ENCODE measurements at places on chromosomes 3 and 15.

- DNase-seq, result no peak
Measured at GRCh38 chr3:33681667-33682066, 36.4 kb downstream of the CLASP2 start.

DNA sequence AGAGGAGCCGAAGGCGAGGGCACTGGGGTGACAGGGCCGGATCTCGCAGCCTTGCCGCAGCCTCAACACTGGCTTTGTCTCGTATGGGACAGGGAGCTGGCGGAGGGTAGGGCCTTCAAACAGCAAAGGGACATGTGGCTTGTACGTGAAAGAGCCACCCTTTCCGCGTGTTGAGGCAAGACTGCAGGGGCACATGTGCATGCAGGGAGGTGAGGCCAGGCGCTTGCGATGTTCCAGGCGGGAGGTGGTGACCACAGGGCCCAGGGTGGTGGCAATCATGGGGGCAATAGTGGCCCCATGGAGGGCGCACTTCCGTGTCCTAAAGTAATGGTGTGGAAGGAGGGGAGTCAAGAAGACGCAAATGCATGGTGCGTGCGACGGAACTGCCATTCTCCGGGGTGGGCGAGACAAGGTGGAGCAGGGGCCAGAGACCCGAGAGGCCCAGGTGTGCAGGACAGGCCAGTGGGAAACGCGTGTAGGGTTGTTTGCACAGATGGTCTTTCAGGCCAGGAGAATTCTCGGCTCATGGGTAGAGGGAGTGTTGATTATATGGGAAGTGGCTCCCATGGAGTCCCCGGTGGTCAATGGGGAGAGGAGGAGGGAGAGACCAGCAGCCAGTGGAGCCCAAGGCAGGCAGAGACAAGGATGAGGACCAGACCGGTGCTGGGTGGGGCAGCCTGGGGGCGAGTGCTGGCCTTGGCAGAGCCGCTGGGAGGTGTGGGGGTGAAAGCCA lies 45.8 kb upstream of the PCSK6 start:
- DNase-seq, result no peak

DNA sequence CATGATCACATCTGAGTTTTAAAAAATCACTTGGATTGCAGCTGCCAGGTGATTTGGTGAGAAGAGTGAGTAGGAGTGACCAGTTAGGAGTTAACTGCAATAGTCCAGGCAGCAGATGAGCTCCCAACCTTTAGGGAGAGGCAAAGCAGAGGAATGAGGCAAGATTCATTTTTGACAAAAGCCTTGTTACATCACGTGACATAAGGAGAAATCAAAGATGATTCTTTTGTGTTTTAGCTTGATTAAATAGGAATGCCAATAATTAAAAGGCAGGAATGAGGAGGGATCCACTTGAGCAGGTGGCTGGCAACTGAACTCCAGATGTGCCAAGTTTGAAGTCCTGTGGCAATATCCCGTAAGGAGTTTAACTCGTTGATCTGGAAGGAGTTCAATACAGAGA lies 2.5 kb downstream of the GATM start:
- no peak for DNase-seq

- DNase-seq, result no peak
Measured at GRCh38 chr3:99114565-99115291, 213.2 kb upstream of the DCBLD2 start.

GRCh38 chr3:171372694-171373093 lies 87.5 kb downstream of the TNIK start:
- no peak for DNase-seq

DNA sequence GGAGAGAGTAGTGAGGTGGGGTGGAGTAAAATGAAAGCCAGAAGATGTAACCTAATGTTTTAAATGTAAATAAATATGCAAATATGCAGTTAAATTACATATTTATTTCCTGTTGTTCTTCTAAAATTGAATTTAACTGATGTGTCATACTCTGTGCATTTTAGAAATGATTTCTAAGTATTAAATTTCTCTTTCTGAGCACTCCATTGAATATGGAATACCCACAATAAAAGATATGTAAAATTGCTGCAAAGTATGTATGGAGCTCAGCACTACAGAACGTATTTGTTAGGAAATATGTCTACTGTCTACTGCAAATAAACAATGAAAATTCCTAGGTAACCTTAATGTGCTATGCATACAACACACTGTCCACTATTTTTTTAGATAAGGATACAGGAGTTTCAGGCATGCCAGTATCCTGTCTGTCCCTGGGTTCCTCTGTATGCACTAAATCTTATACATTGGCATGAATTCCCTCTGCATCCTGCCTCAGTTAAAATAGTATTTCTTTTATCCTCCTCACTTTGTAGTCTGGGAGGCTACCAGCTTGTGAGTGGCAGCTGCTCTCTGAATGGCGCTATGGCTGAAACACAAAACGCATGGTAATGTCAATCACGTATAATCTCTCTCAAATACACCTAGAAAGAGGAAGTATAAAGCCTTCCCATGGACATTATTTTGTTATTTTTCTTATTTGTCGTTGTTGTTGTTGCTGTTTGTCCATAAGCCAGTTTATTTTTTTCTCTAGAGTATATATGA lies 579.5 kb downstream of the PYDC2 start:
- DNase-seq, result no peak

DNA sequence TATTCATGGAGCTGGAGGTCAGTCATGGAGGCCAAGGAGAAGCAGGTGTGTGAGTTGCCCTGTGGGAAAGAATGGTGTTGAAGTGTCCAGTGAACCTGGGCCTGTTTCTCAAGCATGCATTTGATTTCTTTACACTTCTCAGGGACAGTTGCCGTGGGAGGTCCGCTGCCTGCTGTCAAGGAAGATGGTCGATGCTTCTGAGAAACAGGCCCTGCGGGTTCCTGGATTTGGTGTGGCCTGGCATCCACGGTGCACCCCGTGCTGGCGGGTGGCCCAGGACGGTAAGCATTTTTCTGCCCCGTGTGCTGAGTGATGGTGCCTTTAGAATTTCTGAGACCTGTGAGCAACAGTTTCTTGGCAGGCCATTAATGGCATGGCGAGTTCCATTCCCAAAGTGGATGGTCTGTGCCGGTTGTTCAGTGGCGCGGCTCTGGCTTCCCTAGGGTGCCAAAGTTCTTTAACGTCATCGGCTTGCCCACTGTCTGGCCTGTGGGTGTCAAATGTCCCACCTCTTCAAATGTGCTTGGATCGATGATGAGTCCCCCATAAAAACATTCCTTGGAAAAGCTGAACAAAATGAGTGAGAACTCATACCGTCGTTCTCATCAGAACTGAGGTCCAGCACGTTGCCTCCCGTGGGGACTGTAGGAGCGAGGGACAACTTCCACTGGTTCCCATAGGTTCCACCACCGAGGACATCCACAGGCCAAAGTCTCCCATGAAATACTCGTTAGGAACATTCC lies 107.2 kb downstream of the SNRPN start:
- DNase-seq, result no peak

DNA sequence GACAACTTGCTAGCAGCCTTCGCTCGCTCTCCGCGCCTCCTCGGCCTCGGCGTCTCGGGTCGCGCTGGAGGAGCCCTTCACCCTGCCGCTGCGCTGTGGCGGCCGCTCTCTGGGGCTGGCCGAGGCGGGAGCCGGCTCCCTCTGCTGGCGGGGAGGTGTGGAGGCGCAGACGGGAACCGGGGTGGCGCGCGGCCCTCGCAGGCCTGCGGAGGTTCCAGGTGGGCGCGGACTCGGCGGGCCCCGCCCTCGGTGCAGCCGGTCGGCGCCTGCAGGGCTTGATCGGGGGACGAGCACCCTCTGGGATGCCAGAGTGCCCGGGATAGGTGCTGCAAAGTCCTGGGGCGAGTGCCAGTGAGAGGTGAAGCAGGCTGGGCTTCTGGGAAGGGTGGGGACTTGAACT lies 989.9 kb downstream of the ROBO2 start:
- no peak for DNase-seq

- no peak for DNase-seq
Measured at GRCh38 chr3:14773691-14774128, 45.1 kb upstream of the FGD5 start.

Measured in CD4-positive, alpha-beta T cell treated with Interleukin-4 for 1 hour (primary cell).